Stimulated activated CD8-positive, alpha-beta memory T cell treated with anti-CD3 and anti-CD28 coated beads, Interleukin-7, amount 100 ng/mL, for 1 hour (primary cell): ENCODE measurements at places on chromosomes 12 and 14.

DNA sequence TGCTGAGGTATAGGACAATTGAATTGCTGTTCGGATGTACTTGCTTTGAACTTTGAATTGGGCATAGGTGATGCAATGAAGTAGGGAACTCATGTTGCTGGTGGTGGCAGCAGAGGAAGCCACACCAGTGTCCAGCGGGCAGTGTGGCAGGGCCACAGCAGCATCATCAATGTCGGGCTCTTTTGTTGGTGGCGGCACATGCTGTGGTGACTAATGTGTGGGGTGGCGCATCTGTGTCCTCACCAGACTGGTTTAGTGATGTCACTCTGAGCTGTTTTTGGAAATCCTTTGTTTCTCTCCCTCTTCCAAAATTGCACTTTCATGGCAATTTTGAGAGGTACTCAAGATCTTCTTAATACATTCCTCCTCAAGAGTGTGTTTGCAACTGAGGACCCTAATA is 187.6 kb downstream of the ETNK1 start:
- DNase-seq: no peak

- no peak for DNase-seq
Measured at GRCh38 chr12:113723631-113724030, 242.5 kb downstream of the RBM19 start.

DNA sequence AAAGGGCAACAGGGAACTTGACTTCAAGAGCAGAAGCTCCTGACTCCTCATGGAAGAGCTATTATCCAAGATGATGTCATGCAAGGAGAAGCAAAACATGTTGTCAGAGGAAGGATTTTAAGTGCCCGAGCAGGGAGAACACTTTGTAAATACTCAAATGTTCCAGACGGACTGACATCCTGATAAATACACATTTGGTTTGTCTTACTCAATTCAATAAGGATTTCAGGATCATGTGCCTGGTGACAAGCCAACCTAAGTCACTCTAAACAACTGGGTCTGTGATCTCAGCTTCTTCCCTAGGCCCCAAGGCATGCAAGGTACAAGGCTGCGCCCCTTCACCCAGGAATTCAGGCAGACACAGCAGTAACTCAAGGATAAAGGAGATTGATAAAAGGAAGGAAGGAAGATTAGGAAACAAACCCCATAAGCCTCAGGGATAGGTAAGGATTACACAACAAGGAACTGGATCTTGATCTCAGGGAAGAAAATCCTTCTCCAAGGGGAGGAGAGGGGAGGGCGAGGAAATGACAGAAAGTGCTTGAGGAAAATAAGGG is 26.8 kb upstream of the CEBPE start:
- DNase-seq: no peak

DNA sequence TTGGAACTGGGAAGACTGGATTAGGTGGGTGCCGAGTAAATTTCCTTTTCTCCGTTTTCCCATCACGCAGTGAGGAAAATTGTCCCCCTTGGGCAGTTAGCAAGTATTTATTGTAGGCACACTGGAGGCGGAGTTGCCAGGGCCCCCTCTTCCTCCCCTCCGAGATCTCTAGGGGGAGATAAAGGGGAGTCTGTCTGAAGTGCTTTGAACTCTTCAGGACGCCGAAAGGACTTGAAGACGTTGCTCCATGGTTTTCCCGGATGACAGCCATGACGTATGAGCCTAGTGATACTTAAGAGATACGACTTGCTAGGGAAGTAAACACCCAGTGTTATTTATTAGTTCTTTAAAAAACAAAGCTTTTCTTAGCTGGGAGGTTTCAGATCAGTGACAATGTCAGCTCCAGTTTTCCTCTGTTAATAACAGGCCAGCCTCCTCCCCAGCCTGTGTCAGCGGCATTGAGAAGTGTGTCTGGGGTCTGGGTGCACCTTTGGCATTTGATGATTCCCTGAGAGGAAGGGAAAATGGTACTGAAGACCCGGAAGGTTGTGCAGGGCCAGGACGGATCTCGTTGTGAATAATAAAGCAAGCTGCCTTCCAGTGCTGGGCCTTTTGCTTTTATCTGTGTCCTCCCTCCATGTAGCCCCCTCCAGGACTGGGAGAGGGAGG is 78.7 kb downstream of the TSPAN9 start:
- no peak for DNase-seq

DNA sequence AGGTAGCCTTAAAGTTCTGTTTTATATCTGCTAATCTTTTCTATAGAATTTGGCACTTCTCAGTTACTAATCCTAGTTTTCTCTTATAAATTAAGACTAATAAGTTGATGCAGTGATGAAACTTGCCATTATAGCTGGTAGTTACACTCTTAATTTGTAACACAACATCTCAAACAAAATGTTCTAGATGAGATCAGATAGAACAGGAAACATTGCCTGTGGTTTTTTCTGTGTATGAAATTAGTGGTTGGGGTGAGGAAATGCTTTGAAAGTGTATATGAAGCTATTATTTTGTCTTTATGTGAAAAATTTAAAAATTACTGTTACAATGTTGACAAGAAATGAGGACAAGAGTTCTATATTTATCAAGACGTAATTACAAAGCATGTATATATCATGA is 91.9 kb downstream of the PCNX1 start:
- DNase-seq: no peak

DNA sequence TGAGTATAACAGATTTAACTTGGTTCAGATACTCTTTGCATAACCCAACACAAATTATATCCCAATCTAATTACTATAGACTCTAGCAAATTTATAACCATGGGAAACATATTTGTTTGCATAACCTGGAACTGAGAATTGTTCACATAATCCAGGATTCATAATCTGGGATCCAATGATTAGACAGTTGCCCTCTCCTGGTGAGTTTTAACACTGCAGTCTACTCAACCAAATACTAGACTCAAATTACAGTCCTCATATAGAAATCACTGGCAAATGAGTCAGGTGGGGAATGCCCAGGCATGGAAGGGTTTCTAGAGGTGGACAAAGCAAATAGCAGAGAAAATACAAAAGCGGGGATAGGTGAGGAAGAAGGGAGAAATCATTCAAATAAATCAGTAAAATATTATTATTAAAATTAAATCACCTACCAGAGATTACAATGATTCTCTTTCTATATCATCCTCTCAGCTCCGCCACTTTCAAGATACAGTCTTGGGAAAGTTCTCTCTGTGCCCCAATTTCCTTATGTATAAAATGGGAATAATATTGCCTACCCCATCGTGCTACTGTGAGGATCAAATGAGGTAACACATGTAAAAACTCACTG is 9.4 kb downstream of the GCH1 start:
- no peak for DNase-seq

GRCh38 chr14:98682033-98682432 is 590.0 kb downstream of the BCL11B start:
- DNase-seq: no peak

DNA sequence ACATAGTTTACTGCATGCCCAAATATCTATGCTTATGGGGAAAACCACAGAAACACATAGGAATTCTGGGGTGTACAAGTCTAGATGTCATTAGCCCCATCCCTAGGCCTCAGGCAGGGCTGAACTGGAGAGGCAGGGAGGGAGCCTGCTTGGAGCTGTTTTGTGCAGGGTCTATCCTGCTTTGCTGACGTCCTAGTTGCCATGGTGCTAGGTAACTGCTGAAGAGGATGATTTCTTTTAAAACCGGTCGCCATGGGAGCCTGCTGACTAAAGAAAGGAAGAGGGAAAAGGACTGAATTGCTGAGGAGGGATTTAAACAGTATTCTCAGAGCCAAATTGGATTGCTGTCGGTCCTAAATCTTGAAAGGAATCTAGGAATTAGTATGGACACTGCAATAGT is 10.7 kb downstream of the GPR19 start:
- no peak for DNase-seq

DNA sequence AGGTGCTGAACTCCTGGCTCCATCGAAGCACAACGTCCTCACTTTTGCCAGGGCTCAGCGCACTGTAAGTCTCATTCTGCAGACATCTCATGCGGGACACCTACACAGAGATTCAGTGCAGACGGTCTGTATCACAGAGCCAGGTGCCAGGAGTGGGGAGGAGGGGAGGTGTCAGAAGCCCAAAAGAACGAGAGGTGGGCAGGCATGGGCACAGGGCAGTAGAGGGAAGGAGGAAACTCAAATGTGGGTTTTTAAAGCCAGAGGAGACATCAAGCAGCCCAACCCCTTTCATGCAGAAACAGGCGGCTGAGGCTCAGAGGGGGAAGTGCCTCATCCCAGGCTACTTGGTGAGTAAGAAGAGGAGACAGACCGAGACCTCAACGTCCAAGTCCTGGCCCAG is 2.5 kb upstream of the LPAR5 start:
- no peak for DNase-seq
